ENCODE measurements at places on chromosomes 5 and 9.
A peak's percentile ranks its signal among the peaks of the same experiment; 100 is the strongest.

GRCh38 chr9:110537841-110538646 lies 41.5 kb downstream of the SVEP1 start:
- no peak for DNase-seq

GRCh38 chr5:135565725-135566421 lies 12.9 kb downstream of the CXCL14 start:
- DNase-seq, result no peak

DNA sequence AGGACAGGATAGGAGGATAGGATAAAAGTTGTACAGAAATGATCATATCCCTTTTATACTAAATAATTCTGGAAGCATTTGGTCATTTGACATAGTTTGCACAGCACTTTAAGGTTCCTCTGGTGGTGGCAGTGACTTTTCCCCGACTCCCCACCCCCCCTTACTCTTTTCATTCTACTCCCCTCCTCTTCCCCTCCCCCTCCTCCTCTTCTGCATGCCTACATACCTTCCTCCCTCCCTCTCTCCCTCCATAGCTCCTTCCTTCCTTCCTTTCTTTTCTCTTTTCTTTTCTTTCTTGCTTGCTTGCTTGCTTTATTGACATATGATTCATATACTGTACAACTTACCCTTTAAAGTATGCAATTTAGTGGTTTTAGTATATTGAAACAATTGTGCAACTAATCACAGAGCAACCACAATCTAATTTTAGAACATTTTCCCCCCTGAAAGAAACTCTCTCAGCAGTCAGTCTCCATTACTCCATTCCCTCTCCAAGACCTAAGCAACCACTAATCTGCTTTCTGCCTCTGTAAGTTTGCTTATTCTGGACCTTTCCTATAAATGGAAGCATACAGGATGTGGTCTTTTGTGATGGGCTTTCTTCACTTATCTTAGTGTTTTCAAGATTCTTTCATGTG lies 159.0 kb downstream of the HACD4 start:
- peak; percentile 8 for DNase-seq

- peak; percentile 55 for DNase-seq
Measured at GRCh38 chr5:134552301-134552700, 26.8 kb downstream of the JADE2 start.

DNA sequence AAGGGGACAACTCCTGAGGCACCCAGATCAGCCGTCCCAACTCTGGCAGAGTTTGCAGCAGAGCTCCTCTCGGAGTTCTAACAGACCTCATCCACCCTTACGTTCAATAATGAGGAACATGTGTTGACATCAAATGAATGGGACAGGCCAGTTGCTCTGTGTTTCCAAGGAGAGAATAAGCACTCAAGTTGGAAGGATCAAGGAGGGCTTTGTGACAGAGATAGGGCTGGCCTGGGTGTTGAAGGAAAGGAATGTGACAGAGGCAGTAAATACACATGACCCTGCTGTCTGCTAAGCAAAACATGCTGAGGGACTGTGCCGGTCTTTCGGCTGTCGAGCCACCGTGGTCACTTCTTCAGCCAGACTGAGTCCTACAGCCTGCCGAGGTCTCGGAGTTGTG lies 48.2 kb downstream of the GPR107 start:
- no peak for DNase-seq

Data from epithelial cell of prostate (primary cell).